Activated CD8-positive, alpha-beta T cell treated with anti-CD3 and anti-CD28 coated beads, Interleukin-2, amount 10 ng/mL, durations not matched to agents 7 days and 5 days (primary cell): ENCODE measurements at places on chromosomes 6 and 20.
A peak's percentile ranks its signal among the peaks of the same experiment; 100 is the strongest.

GRCh38 chr6:33439956-33440648 is 14.3 kb upstream of the ZBTB9 start:
- no peaks in the 10 kb centered on the region for H3K27me3 ChIP-seq
- no peak overlapping the region for H3K27ac ChIP-seq
- H3K36me3 ChIP-seq: peaks cover 47% of the 10 kb centered on the region
- no peak for DNase-seq
- H3K4me3 ChIP-seq: no peak overlapping the region

- DNase-seq: no peak
- H3K4me3 ChIP-seq: no peak overlapping the region
- peaks cover 25% of the 10 kb centered on the region for H3K36me3 ChIP-seq
- no peak overlapping the region for H3K27ac ChIP-seq
- H3K27me3 ChIP-seq: no peaks in the 10 kb centered on the region
- H3K4me1 ChIP-seq: peaks cover 3% of the 10 kb centered on the region
These were observed 88.3 kb downstream of the CDYL start for GRCh38 chr6:4864519-4864918.

DNA sequence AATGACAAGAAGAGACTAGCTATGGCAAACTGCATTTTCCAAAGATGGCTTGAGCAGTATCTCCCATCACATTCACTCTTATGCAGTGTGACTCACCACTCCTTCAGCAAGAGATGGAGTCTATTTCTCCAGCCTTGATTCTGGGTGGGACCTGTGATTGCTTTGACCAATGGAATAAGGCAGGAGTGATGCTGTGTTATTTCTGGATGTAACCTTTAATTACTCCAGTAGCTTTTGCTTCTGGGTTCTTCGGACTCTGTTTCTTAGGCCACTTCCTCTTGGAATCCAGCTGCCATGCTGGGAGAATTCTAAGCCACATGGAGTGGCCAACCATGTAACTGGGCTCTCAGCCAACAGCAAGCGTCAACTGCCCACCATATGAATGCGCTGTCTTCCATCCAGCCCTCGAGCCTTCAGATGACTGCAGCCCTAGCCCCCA is 50.7 kb downstream of the TGM2 start:
- no peaks in the 10 kb centered on the region for H3K36me3 ChIP-seq
- H3K4me3 ChIP-seq: no peak overlapping the region
- H3K27me3 ChIP-seq: peaks cover 17% of the 10 kb centered on the region
- H3K27ac ChIP-seq: no peak overlapping the region
- H3K4me1 ChIP-seq: peaks cover 12% of the 10 kb centered on the region

GRCh38 chr6:106026748-106027715 is 59.1 kb upstream of the PRDM1 start:
- H3K4me1 ChIP-seq: peaks cover 10% of the 10 kb centered on the region
- H3K27ac ChIP-seq: no peak overlapping the region
- DNase-seq: no peak
- no peak overlapping the region for H3K4me3 ChIP-seq
- peaks cover 27% of the 10 kb centered on the region for H3K27me3 ChIP-seq
- H3K36me3 ChIP-seq: no peaks in the 10 kb centered on the region

GRCh38 chr6:156390621-156391020 is 386.6 kb upstream of the ARID1B start:
- peaks cover 44% of the 10 kb centered on the region for H3K27me3 ChIP-seq
- H3K27ac ChIP-seq: no peak overlapping the region

DNA sequence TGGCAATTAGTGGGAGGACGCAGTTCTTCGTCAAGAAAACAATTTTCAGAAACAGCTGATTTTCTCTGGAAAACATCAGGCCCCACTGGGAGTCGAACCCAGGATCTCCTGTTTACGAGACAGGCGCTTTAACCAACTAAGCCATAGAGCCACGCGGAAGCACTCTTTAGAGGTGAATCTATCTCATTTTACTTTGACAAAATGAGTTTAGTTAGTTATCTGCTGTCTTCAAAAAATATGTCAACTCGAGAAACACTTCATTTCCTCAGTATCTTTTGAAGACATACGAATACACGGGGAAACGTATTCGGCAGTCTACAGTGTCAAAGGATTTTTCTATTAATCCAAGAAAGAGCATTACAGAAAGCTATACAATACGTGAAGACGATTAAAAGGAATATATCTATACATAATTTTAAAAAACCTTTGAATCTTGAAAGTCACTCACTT is 26.7 kb downstream of the GPX6 start:
- peak overlapping the region; percentile 26 for H3K27ac ChIP-seq
- peaks cover 5% of the 10 kb centered on the region for H3K36me3 ChIP-seq
- H3K4me3 ChIP-seq: peak overlapping the region; percentile 53
- H3K4me1 ChIP-seq: peaks cover 30% of the 10 kb centered on the region

GRCh38 chr20:50116368-50116999 is 3.5 kb upstream of the UBE2V1 start:
- H3K27me3 ChIP-seq: no peaks in the 10 kb centered on the region
- H3K27ac ChIP-seq: peak overlapping the region; percentile 89
- H3K4me3 ChIP-seq: peak overlapping the region; percentile 77

DNA sequence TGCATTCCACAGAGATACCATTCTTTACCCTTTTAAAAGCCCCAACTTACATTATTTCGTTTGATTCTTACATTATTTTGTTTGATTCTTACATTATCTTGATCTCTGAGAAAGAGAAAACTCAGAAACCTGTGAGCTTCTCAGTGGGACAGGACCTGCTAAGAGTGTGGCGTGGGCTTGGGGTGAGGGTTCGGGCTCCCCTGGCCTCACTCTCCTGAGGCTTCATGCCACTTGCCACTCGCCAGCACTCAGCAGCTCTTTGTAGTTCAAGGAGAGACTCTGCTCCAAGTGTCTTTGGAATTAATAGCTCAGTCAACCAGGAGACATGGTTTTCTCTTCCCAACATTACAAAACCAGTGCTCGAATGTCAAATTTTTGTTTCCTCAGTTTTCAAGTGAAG is 132.4 kb upstream of the RGS17 start:
- no peak overlapping the region for H3K4me3 ChIP-seq
- DNase-seq: no peak
- H3K4me1 ChIP-seq: no peaks in the 10 kb centered on the region
- H3K27ac ChIP-seq: no peak overlapping the region
- no peaks in the 10 kb centered on the region for H3K36me3 ChIP-seq
- H3K27me3 ChIP-seq: no peaks in the 10 kb centered on the region

- H3K27me3 ChIP-seq: peaks cover 72% of the 10 kb centered on the region
- peak overlapping the region; percentile 3 for H3K27ac ChIP-seq
- H3K4me1 ChIP-seq: peaks cover 30% of the 10 kb centered on the region
- peak; percentile 54 for DNase-seq
These were observed 8.0 kb downstream of the PRDM13 start for GRCh38 chr6:99614430-99615186.

DNA sequence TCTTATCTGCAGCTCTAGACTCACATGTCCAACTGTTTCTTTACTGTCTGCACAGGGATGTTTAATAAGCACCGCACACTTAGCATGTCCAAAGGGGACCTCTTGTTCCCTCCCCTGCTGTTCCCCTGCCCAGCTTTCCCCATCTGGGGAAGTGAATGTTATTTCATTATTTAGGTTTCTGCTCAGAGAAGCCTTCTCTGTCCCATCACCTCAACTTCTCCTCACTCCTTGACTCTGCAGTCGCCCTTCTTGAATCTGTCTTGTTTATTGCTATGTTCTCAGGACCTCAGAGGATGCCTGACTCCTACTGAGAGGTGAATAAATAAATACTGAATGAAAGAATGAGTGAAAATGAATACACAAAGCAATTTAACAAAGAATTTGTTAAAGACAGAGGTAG is 121.0 kb downstream of the SASH1 start:
- peaks cover 12% of the 10 kb centered on the region for H3K27me3 ChIP-seq
- H3K36me3 ChIP-seq: no peaks in the 10 kb centered on the region
- H3K27ac ChIP-seq: no peak overlapping the region
- H3K4me3 ChIP-seq: no peak overlapping the region
- no peak for DNase-seq

DNA sequence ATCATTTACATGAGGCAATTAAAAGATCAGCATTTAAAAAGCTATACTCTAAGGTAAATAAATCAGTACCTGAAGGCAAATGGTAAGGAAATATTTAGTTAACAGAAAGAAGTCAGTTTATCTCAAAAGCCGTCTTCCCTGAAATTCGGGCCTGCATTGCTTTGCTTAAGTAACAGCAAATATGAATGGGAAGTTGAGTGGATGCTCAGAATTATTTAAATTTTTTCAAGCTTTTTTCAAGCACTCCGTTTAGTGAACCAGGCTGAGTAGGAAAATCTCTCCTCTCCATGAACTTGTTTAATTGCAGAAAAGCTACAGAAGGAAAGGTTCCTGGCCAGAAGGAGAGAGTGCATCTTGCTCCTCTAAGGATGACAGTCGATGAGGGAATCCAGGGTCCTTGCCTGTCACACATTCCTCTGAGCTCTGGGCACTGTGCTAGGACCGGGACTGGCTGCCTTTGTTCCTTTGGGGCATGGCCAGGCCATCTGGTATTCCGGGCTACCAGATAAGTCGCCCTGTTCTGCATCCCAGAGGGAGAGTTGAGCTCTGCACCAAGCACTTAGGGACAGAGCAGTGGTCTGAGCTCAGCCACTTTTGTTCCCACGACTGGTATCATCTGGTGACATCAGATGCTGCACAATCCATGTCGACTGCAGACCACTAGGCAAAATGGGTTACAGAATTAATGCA is 77.6 kb downstream of the RIN2 start:
- no peaks in the 10 kb centered on the region for H3K27me3 ChIP-seq
- peaks cover 3% of the 10 kb centered on the region for H3K4me1 ChIP-seq
- no peak overlapping the region for H3K27ac ChIP-seq
- no peaks in the 10 kb centered on the region for H3K36me3 ChIP-seq
- no peak overlapping the region for H3K4me3 ChIP-seq

DNA sequence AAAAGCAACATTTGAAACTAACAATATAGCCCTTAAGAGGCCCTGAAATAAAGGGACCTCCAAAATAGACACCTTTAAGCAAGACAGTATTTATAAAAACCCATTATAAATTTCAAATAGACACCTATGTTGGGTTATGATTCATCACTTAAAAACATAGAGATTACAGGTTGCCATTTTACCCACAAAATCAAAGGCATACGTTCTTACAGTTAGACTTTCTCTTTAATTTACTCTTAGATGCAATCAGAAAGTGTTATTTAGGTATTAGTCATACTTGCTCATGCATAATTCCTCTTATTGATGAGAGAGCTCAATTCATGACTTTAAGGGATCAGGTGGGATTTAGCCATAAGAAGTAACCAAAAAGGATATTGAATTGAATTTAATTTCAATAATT is 51.5 kb upstream of the TMEM200A start:
- peaks cover 2% of the 10 kb centered on the region for H3K27me3 ChIP-seq
- no peak overlapping the region for H3K27ac ChIP-seq
- no peak overlapping the region for H3K4me3 ChIP-seq
- no peaks in the 10 kb centered on the region for H3K36me3 ChIP-seq

DNA sequence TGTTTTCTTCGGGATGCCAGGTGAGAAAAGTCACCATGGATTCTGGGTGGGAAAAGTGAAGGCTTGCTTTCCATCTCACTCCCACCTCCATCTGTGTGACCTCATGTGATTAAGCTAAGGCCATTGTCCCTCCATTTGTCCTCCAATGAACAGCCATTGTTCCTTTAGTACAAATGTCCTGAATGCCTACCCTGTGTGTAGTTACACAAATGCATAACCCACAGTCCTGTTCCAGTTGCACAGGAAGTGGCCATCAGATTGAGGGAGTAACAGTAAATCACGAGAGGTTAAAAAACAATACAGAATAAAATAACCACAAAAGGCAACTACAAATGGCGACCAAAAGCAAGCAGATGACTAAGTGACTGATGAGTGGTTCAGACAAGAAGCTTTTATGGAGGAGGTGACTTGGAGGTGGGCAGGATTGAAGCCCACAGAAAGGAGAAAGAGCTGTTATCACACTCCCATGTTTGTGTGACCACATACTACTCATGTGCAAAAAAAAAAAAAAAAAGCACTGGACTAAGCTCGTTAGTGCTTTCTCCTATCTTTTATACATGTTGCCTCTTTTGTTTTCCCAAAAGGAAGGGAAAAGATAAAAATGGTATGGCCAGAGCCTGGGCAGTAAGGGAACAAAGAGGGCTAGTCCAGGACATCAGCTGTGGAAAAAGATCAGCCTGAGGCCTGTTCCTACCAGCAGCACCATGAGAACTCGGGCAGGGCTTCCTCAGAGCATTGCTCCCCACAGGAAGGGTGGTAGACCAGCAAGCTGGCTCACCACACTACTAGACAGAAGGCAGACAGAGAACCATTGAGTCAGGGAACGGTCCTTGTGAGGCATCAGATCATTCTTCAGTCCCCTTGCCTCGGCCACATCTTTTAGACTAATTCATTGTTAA is 111.0 kb downstream of the TFAP2A start:
- DNase-seq: no peak

DNA sequence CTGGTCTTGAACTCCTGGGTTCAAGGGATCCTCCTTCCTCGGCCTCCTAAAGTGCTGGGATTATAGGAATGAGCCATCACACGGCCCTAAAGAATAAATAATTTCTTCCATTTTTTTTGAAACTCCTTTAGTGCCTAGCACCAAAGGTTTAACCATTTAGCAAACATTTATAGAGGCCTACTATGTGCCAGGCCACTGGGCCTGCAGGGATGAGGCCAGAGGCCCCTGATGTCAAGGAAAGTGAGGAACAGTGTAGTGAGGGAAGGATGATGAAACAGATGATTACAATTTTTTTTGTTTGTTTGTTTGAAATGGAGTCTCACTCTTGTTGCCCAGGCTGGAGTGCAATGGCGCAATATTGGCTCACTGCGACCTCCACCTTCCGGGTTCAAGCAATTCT is 33.8 kb downstream of the ZNF341 start:
- H3K27ac ChIP-seq: no peak overlapping the region
- peaks cover 8% of the 10 kb centered on the region for H3K4me1 ChIP-seq

- H3K36me3 ChIP-seq: no peaks in the 10 kb centered on the region
- no peak overlapping the region for H3K4me3 ChIP-seq
- peaks cover 9% of the 10 kb centered on the region for H3K27me3 ChIP-seq
- H3K4me1 ChIP-seq: no peaks in the 10 kb centered on the region
- DNase-seq: no peak
These were observed 26.3 kb downstream of the GGTLC1 start for GRCh38 chr20:23962272-23962671.

GRCh38 chr6:27940766-27941165 is 16.3 kb upstream of the OR2B6 start:
- H3K4me3 ChIP-seq: no peak overlapping the region
- no peak for DNase-seq
- H3K4me1 ChIP-seq: no peaks in the 10 kb centered on the region
- H3K27ac ChIP-seq: no peak overlapping the region

DNA sequence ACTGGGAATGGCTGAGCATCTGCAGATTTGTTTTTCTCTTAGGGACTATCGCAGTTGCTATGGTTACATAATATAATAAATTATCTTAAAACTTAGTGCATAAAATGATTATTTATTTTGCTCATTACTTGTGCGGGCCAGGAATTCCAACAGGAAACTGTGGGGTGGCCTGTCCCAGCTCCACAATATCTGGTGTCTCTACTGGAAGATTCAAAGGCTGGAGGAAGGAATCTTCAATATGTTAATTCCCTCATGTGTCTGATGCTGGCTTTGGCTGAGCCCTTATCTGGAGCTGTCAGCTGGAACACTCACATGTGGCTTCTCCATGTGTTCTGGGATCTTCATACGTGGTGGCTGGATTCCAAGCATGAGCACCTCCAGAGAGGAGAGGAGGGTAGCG is 23.9 kb upstream of the B3GAT2 start:
- no peaks in the 10 kb centered on the region for H3K36me3 ChIP-seq
- DNase-seq: no peak
- H3K4me3 ChIP-seq: no peak overlapping the region
- H3K27ac ChIP-seq: no peak overlapping the region
- peaks cover 2% of the 10 kb centered on the region for H3K27me3 ChIP-seq
